ENCODE measurements at places on chromosomes 16 and 17.

DNA sequence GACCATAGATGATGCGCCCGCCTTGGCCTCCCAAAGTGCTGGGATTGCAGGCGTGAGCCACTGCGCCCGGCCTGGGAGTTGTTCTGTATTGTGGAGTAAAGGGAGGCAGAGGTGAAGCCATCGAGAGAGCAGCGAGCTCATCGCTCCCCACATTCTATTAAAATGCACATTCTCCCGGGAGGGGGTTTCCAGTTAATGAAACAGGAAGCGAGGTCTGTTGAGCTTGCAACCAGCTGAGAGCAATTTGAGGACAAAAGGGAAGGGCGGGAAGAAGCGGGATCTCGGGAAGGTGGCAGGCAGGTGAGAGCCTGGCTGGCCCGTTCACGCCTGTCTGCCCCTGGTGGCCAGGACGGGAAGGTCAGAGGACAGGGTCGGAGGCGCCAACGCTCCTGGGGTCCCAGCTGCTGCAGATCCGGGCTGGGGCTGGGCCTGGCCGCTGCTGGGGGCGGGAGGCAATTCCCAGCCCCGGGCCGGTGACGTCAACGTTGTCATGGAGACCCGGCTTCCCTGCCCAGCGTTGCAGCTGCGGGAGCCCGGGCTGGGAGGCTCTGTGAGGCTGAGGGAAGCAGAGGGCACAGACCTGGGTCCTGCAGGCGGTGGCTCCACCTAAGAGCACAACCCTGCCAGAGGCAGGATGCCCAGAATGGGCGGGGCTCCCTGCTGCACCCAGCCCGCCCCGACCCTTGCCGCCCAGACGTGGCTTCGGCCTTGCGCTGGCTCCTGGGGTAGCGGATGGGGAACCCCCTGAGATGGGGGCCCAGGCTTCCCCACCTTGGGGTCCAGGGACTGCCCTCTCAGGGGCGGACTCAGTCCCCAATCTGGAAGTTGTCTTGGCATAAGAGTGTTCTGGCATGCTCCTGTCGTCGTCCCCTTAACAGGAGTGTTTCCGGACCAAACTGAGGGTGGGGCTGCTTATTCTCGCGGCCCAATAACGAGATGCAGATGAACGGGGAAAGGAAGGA is 48.7 kb upstream of the PLCG2 start:
- DNase-seq: peak; percentile 68

GRCh38 chr16:30085247-30085646 is 6.5 kb downstream of the TBX6 start:
- DNase-seq: no peak

DNA sequence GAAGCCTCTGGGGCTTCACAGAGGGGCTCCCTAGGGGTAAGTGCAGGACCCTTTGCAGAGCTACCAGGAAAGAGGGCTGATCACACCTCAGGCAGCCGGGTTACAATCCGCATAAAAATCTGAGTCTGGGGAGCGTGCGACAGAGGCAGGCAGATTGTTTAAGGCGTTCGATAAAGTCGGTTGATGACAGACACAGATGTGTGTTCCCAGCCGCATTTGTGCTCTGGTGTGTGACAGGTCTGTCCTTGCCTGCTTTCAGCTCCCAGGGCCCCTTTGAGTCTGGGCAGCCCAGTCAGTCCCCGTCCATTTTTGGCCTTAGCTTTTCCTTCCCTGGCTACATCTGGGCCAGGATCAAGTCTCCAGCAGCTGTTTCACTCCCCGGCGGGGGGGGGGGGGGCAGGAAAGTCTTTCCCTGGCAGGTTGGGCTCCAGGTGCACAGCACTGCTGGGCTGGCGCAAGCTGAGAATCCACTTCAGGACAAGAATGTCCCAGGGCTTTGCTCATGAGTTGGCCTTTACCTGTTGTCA is 1.3 kb upstream of the ZACN start:
- DNase-seq: no peak

DNA sequence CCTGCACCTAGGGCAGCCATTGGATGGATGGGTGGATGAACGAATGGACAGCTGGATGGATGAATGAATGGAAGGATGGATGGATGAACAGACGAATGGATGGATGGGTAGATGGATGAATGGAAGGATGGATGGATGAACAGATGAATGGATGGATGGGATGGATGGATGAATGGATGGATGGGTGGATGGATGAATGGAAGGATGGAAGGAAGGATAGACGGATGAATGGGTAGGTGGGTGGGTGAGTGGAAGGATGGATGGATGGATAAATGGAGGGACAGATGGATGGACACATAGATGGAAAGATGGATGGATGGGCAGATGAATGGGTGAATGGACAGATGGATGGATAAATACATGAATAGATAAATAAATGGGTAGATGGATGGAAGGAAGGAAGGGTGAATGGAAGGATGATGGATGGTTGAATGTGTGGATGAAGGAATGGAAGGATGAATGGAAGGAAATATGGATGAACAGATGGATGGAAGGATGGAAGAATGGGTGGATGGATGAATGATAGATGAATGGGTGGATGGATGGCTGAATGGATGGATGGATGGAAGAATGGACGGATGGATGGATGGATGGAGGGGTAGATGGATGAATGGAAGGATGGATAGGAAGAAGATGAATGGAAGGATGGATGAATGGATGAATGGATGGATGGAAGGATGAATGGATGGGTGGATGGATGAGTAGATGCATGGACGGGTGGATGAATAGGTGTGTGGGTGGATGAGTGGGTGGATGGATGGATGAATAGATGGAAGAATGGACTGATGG is 15.4 kb downstream of the SRL start:
- no peak for DNase-seq

DNA sequence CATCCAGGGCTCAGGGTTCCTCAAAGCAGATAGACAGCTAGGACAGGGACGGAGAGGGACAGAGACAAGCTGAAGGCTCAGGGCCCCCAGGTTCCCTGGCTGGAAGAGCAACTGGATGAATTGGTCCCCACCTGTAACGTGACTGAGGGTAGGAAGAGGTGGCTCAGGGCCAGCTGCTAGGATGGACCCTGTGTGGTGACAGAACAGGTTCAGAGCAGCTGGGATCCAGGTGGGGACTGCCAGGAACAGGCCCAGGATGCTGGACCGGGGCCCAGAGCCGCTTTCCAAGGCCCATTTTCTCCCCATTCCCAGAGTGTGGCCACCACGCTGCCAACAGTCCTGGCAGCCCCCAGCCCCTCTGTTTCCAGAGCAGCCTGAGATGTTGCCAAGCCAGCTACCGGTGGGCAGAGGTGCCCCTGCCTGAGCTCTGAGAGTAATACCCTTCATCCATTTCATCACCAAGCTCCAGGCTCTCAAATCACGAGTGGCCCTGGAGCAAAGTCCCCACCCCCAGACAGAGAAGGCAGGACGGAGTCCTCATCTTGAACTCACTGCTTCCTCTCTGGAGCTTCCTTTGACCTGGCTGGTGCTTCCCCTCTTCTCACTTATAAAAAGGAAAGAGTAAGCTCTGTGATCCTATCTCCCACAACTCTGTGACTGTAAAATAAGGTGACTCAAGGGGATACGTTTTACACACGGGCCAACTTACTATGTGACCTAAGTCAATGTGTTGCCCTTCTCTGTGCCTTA is 79.6 kb downstream of the TMEM132E start:
- DNase-seq: no peak

GRCh38 chr17:50482516-50482915 is 3.9 kb downstream of the RSAD1 start:
- DNase-seq: peak; percentile 56

DNA sequence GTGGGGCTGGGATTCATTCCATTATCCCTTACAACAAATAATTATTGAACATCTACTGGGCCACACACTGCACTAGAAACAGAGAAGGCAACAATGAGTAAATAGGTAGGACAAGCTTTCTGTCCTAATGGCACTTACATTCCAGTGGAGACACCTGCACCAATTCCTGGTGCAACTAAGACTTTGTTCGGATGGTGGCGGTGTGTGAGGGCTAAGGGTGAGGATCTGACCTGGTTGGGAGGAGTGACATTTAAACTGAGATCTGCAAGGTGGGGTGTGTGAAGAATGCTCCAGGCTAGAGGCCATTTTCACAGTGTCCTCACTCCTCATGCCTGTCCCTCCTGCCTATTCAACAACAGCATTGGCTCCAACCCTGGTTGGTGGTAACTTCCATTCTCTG is 510.0 kb downstream of the XYLT1 start:
- DNase-seq: no peak

GRCh38 chr17:43994272-43995149 is 9.9 kb upstream of the NAGS start:
- peak; percentile 32 for DNase-seq

- no peak for DNase-seq
Measured at GRCh38 chr16:23807028-23807427, 28.8 kb upstream of the PRKCB start.

DNA sequence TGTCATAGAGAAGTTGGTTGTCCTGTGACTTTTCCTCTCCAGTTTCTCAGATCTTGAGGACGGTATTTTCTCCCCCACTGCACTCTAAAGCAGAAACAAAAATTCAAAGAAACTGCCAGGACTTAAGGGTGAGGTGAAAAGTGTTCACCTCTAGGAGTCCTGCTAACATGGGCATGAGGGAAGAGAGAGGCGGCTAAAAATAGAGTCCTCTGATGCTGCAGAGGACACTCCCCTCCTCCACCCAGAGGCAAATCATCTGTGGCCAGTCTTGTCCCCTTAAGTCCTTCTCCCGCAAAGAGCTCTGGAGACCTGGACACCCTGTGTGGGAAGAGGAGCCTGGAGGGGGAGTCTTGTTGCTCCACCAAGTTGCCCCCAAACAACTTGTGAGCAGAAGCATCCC is 4.7 kb upstream of the DDX19A start:
- no peak for DNase-seq

DNA sequence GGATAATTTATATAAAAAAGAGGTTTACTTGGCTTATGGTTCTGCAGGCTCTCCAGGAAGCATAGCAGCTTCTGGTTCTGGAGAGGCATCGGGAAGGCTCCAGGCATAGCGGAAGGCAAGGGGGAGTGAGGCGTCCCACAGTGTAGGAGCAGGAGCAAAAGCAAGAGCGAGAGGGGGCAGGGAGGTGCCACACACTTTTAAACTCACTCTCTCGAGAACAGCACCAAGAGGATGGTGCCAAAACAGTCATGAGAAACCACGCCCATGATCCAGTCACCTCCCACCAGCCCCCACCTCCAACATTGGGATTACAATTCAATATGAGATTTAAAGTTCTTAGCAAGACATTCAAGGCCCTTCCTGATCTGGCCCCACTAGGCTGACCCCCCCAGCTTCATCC is 50.0 kb upstream of the LGALS9 start:
- DNase-seq: no peak

DNA sequence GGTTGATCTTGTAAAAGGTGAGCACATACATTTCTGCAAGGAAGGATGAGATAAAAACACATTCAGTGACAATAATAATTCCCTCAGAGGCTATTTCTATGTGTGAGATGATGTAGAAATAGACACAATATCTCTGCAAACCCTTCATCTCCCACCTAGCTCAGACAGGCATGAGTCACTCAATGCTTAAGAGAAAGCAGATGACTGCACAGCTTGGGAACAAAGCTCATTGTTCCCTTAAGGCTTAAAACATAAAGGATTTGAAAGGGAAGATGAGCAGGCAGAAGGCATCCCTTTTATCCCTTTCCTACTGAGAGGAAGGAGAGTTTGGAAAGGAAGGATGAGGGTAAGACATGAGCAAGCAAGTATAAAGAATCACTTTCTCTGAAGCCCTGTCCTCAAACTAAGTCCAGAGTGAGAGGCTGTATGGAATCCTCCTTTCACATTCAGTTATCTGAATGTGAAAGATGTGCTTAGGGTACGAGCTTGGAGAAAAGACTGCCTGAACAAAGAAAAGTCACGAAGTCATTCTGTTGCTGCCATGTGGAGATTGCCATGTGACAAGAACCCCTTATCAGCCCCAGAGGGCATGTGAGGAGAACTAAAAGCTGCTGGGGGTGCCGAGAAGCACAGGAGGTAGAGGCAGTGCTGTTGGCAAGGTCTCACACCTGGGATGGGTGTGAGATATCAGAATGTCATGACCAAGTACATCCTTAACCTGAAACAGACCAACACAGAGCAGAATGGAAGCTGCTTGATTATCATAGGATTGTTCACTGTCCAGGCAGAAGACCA is 58.2 kb downstream of the CNTNAP4 start:
- no peak for DNase-seq

Measured in NCI-H526 treated with DMSO at 0.1 percent for 48 hours (cell line).